ENCODE measurements at places on chromosomes 7 and 10.

DNA sequence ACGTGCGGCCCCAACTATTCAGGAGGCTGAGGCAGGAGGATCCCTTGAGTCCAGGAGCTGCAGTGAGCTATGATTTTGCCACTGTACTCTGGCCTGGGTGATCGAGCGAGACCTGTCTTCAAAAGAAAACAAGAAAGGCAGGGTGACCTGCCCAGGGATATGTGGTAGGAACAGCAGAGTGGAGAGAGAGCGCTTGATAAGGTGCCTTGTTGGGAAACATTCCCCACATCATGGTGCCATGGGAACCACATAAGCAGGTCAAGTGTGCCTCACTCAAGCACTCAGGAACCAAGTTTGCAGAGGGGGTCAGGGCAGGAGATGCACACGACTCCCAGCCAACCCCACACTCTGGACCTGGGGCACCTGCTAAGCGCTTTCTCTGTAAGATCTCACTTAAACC, 37.3 kb downstream of the PVRIG start:
- no peak for DNase-seq

- no peak for DNase-seq
Observed at GRCh38 chr7:76356115-76356514, 2.7 kb downstream of the YWHAG start.

GRCh38 chr10:95330966-95331453, 40.2 kb upstream of the PDLIM1 start:
- no peak for DNase-seq

- no peak for DNase-seq
Observed at GRCh38 chr10:92131275-92131820, 159.5 kb downstream of the CPEB3 start.

GRCh38 chr7:65233409-65234034, 140.1 kb upstream of the ZNF92 start:
- DNase-seq: no peak

DNA sequence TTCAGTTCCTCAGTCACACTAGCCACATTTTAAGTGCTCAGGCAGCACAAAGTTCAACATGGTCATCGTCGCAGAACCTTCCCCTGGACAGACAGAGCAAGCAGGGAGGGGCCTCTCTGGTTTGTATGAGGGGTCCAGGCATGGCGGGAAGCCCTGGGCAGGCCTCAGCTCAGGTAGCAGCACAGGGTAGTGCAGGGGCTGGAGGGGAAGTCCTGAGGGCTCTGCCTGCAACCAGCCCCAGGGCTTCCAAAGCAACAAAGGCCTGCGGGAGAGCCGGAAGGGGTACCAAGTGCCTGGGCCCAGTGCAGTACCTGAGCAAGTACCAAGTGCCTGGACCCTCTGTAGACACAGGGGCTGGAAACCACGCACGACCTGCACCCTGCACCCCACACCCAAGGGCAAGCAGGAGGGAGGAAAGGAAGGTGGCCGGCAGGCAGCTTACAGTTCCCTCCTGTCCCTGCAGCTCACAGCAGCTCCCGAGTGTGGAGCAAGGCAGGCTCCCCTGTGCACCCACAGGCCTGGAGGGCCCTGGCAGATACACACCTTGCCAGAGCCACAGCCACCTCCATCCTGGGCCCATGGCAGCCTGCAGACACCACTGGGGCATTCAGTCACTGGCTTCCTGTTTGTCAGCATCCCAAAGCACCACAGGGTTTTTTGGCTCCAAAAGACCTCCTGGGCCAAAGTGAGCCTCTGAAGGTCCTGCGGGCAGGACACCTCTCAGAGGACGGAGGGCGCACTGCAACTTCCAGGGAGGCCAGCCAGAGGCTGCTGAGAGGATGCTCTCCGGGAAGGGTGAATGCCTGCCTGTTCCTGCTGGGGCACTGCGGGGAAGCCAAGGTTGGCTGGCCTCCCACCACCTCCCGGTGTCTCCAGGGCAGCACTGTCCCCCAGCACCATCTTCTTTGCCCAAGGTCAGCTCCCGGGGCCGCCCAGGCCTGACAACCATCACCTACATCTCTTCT, 6.5 kb upstream of the RET start:
- DNase-seq: no peak

GRCh38 chr7:3860932-3861331, 559.9 kb downstream of the SDK1 start:
- no peak for DNase-seq

GRCh38 chr7:44293561-44294324, 31.7 kb downstream of the CAMK2B start:
- DNase-seq: no peak

- DNase-seq: no peak
Observed at GRCh38 chr10:72255977-72256729, 17.6 kb upstream of the DDIT4 start.

- DNase-seq: no peak
Observed at GRCh38 chr7:29723599-29723998, 82.7 kb upstream of the WIPF3 start.

DNA sequence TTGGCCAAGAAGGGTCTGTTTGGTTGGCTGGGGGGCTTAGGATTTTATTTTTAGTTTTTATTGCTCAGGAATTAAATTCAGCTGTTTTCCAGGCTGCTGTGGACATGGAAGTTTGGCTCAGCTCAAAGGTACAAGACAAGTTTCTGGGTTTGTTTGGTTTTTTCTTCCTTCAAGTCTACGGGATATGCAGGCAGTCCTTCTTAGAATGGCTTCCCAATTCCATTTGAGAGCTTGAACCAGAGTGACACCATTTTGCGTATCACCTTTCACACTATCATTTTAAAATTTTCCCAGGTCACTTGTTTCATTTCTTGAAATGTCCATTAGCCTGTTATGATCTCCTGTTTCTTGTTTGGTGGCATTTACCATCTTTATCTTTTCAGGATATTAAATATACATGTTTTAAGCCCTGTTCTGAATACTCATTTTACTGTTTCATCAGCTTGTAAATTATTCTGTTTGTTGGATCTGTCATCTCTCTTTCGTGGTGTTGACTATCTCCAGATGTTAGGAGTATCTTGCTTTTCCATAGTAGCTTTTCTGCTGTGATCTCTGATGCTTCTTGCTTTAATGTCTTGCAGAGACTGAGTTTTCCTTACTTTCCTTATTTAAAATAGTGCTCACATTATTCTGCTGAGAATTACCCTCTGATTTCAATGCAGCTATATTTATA, 9.4 kb upstream of the TMEM168 start:
- DNase-seq: no peak

- no peak for DNase-seq
Observed at GRCh38 chr7:150938566-150938965, 39.6 kb downstream of the KCNH2 start.

- no peak for DNase-seq
Observed at GRCh38 chr10:71277914-71278665, 41.0 kb upstream of the SLC29A3 start.

- DNase-seq: no peak
Observed at GRCh38 chr10:11042357-11042756, 24.7 kb downstream of the CELF2 start.

DNA sequence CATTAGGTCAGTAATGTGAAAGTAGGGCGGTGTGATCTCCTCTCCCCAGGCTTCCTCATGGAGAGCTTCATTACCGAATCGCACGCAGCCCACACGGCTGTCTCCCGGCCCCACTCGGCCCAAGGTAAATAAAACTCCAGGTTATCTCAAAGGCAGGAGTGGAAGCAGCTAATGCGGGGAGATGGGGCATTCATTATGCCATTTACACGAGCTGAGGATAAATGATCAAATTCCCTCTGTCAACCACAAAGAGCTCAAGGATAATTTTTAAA, 93.5 kb downstream of the ADARB2 start:
- no peak for DNase-seq

DNA sequence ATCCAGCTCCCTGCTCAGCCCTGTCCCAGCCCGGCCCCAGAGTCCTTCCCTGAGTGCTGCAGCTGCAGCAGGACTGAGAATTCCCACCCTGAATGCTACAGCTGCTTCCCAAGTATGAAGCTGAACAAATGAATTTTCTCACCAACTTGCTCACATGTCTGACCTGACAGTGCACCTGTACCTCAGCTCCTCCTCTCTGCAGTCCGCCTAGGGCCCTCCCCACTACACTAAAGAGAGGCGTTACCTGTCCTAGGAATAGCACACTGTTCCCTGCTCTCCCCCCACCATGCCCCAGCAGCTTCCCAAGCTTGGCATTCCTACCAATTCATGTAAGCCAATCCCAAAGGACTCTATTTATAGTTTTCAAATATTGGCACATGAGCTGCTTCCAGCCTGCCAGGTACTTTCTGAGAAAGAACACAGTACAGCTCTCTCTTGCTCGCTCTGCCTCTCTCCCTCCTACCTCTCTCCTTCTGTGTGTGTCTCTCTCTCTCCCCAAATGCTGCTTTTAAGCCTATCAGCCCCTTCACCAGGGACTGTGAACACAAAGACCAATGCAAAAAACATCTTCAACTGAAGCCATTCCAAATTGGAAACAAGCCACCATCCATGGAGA, 400.1 kb downstream of the TNS3 start:
- DNase-seq: no peak

- no peak for DNase-seq
Observed at GRCh38 chr10:1057106-1057657, 997 bp downstream of the WDR37 start.

GRCh38 chr7:22723181-22723601, 3.8 kb upstream of the IL6 start:
- DNase-seq: no peak

- DNase-seq: no peak
Observed at GRCh38 chr7:88046839-88047573, 113.0 kb downstream of the ADAM22 start.

DNA sequence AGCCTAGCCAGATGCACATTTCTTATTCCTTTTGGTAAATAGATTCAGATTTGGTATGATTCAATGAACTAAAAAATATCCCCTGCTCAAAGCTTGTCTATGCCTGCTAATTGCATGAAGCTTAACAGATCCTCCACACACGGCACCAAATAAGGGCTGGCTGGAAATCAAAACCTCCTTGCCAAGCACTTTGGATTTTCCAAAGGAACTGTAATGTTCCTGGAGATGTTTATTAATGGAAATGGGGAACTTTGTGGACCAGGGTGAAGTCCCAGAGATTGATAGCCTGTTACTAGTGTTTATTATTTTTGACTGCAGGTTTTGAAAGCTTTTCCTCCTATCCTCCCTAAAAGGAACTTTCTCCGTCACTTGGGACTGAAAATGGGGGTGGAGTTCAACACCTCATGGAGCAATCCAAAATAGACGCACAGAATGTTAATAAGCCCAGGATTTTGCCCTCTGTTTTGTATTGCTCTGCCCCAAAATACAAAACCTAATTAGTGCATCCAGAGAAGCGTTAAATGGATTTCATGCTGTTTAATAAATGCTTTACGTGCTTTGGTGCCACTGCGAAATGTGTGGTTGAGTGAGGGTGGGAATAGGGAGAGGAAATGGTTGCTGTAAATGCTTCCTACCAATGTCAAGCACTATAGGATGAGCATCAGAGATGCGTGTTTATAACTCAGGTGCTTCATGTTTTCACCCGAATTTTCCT, 1027.7 kb downstream of the LRMDA start:
- no peak for DNase-seq

DNA sequence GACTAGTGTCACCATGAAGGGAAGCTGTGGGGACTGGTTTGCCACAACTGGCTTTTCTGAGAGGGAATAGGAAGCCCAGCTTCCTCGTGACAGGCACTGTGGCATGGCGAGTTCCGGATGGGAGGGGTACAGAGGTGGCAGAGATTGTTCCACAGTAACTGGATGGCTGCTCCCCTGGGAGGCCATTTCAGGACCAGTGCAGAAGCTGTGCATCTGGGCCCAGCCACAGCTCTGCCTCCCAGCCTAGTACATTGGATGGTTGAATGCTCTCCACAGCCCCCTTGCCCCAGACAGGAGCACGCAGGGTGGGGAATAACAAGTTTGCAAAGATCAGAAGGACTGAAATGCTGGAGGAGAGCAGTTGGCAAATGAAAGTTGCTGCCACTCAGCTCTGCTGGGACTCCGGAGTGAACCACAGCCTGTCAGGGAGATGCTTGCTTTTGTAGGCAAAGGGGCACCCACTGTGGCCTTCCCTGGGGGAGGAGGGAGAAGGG, 51.8 kb downstream of the GSDME start:
- no peak for DNase-seq

DNA sequence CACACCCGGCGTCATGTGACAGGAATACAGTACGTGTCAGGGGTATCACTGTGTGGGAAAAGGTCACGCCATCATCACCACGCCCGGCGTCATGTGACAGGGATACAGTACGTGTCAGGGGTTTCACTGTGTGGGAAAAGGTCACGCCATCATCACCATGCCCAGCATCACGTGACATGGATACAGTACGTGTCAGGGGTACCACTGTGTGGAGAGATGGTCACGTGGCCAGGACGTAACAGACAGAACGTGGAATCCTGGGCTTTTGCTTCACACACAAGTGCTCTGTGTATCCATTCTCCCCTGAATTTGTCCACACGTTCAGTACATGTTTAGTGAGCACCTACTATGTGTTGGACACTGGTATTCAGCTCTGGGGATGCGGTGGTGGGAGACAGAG, 34.5 kb upstream of the DIP2C start:
- DNase-seq: no peak

DNA sequence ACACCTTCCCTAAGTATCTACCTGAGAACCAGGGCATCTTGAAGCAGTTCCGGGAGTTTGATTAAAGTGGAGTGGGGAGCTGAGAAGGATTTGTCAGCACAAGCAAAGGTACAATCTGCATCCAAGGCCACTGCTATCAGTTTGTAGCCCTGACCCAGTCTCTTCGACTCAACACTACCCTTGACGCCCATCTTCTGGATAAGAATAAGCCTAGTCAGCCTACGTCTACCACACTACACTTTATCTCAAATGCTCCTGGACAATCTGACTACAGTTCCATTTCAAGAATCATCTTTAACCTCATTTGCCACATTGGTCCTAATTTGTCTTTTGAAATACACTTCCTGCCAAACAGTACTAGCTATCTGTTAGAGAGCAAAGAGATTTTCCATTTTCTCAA, 134.1 kb upstream of the C1GALT1 start:
- no peak for DNase-seq

- no peak for DNase-seq
Observed at GRCh38 chr7:70607759-70608158, 524.2 kb upstream of the GALNT17 start.

DNA sequence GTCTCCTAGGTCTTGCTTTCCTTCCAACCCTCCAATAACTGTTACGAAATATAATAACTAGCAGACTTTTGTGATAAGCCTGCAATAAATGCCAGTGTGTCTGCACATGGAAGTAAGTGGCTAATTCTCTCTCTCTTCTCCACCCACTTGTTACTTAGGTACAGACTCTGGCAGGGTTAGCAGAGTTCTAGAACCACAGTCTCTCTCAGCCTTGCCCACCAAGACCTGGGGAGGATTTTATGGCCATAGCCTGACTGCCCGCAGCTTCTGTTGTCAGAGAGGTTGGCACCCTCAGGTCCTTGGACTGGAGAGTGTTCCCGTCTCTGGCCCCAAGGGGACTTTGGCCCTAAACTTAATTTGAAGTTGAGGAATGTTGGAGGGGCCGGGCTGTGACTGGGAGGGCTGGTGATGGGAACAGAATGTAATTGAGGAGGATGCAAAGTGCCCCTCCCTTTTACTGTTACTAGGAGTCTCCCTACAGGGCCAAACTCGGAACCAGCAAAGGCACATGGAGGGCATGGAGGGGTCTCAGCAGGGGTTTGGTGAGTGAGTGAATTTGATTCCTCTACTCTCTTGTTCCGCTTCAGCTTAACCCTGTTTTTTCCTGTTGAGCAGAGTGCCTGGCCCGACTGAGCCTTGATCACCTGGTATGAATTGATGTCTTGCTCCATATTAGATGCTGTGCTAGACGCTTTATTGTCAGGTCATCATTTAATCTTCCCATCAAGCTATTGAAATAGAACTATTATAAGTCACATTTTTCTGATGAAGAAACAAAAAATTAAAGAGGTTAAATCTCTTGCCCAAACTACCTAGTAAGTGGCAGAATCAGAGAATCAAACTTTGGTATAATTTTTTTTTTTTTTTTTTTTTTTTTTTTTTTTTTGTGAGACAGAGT, 37.0 kb upstream of the LCOR start:
- DNase-seq: no peak
